Activated T-cell treated with anti-CD3 and anti-CD28 coated beads, Interleukin-2, amount 50 U/mL, for 72 hours (primary cell): ENCODE measurements at places on chromosomes 7 and 10.

DNA sequence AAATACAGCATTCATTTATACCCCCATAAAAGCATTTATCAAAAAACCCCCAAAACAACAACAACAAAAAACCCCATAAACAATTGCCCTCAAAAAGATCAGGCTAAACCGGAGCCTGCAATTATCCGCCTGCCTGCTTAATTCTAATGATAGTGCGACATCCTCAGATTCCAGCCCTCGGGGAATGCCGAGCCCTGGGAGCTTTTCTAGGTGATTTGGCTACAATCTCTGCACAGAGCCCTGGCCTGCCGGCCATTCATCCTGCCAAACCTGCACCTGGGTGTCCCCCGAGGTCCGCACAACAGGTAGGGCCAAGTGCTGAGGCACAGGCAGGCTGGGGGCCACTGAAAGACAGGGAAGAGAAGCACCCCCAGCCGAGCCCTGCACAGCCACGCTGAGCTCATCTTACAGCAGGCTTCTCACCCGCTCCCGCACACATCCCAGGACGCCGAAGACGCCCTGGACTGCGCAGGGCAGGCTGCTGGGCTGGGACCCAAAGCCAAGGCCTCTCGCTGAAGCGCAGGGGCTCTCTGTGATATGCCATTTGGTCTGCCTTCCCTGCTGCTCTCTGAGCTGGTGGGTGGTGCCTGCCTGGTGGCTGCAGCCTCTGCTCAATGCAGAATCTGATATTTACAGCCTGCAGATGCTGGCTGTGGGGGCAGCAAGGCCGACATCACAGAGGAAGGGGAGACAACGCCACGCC lies 57.5 kb downstream of the CAMK2B start:
- no peak overlapping the region for H3K4me3 ChIP-seq
- H3K4me1 ChIP-seq = no peaks in the 10 kb centered on the region
- H3K27ac ChIP-seq = no peak overlapping the region
- no peaks in the 10 kb centered on the region for H3K36me3 ChIP-seq
- H3K27me3 ChIP-seq = no peaks in the 10 kb centered on the region

DNA sequence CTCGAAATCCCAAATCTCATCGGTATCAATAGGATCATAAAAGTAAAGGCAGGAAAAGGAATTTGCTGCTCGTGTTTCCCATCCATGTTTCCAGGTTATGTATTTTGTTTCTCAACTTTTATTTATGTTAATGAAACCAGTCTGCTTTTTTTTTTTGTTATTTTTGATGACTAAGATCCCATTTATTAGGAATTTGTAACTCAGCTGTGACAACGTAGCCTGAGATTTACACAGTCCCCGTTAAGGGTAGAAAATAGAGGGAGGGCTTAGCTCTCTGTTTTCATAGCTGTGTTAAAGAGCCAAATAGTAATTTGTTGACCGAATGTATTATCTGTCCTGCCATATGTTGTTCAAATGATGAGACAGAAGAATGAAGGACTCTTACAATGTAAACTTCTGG lies 164.0 kb downstream of the MGMT start:
- DNase-seq = no peak
- no peaks in the 10 kb centered on the region for H3K27me3 ChIP-seq
- H3K27ac ChIP-seq = no peak overlapping the region

- no peaks in the 10 kb centered on the region for H3K4me1 ChIP-seq
- no peak overlapping the region for H3K27ac ChIP-seq
- H3K36me3 ChIP-seq = no peaks in the 10 kb centered on the region
- no peak overlapping the region for H3K4me3 ChIP-seq
- no peaks in the 10 kb centered on the region for H3K27me3 ChIP-seq
Measured at GRCh38 chr7:123120286-123120685, 79.5 kb downstream of the SLC13A1 start.

DNA sequence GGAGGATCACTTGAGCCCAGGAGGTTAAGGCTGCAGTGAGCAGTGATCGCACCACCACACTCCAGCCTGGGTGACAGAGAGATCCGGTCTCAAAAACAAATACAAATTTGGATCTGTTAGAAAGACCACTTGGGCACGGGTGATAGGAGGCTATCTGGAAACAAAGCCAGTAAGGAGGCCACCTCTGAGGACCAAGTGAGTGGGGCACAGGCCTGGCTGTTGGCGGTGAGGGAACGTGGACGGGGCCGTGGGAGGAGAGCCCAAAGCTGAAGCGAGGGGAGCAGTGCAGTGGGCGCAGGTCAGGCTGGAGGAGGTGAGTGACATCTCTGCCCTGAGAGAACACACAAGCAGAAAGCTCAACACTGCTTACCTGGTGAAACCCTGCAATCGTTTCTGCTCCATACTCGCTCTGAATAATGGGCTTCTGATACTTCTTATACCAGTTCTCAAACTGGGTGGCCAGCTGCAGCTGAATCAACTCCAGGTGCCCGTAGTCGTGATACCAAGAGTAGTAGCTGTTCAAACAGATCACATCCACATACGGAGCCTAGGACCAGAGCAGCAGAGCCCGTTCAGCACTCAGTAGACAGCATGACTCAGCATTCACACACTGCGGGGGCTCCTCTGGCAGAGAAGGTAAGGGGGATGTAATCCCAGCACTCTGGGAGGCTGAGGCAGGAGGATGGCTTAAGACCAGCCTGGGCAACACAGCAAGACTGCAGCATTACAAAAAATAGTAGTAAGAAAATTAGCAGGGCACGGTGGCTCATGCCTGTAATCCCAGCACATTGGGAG lies 14.5 kb downstream of the GUSB start:
- H3K36me3 ChIP-seq = peaks cover 24% of the 10 kb centered on the region
- no peak overlapping the region for H3K4me3 ChIP-seq
- no peaks in the 10 kb centered on the region for H3K27me3 ChIP-seq
- DNase-seq = no peak

GRCh38 chr10:74900297-74900696 lies 73.9 kb downstream of the KAT6B start:
- peak overlapping the region; percentile 25 for H3K27ac ChIP-seq
- H3K4me3 ChIP-seq = peak overlapping the region; percentile 62
- H3K27me3 ChIP-seq = no peaks in the 10 kb centered on the region
- H3K4me1 ChIP-seq = peaks cover 61% of the 10 kb centered on the region
- peak; percentile 36 for DNase-seq

GRCh38 chr7:47283497-47284131 lies 298.3 kb downstream of the TNS3 start:
- no peaks in the 10 kb centered on the region for H3K27me3 ChIP-seq
- H3K36me3 ChIP-seq = no peaks in the 10 kb centered on the region
- H3K27ac ChIP-seq = no peak overlapping the region
- H3K4me1 ChIP-seq = no peaks in the 10 kb centered on the region

DNA sequence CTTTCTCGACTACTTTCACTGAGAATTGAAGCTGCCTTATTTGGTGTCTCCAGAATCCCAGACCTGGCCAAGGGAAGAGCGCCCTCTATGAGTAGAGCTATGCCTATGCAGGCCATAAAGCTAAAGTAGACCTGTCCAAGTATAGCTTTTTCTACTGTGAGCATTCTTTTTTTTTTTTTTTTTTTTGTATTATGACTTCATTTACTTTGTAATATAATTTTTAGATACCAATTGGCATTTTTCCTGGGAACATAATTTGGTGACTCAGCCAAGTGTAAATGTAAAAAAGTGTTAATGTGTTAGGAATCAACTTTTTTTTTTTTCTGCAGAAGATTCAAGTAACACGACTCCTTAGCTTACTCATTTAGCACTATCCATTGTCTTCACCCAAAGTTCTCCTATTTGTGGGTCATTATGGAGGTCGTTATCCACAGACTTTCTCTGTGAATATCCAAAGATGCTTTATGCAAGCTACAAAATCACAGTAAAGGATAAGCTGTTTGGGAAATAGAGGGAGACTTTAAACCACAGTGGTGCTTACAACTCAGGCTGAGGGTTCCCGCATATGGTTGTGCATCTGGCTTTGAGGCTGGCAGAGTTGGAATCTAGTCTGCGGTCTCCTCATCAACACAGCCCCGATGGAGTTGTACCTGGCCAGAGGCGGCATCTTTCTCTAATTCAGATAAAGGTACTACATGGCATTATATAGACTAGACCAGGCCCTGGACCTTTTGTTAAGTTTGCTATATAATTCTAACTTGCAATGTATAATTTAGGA lies 1040.2 kb upstream of the SORCS1 start:
- no peak for DNase-seq
- H3K36me3 ChIP-seq = no peaks in the 10 kb centered on the region
- H3K4me3 ChIP-seq = no peak overlapping the region
- no peaks in the 10 kb centered on the region for H3K4me1 ChIP-seq
